Activated B cell treated with CpG ODN at 0.5 μM for 24 hours (primary cell): ENCODE measurements at places on chromosomes 2 and 18. TPM values are rescaled to one million over a fixed set of nuclear protein-coding genes. Genes with fewer than 3 reads are reported as not detected.

Gene POTEC
- total RNA-seq: not detected in 2 replicates

Gene MEP1B
- 0.09 TPM in 1 of 2 replicates, not detected in the other for total RNA-seq

Gene MC2R
- not detected in 2 replicates for total RNA-seq

Gene SERPINB3
- total RNA-seq: not detected in 2 replicates

Gene CTNNA2
- total RNA-seq: not detected in 2 replicates

Gene CHRNG
- not detected in 2 replicates for total RNA-seq

Gene PLB1
- 0.05 and 0.64 TPM in 2 replicates for total RNA-seq

Gene NIF3L1
- 32.2 and 32.3 TPM in 2 replicates for total RNA-seq

Gene ALK
- not detected in 2 replicates for total RNA-seq

Gene ICOS
- total RNA-seq: 0.12 TPM in 1 of 2 replicates, not detected in the other
